OCI-M1 (cell line): ENCODE measurements at places on chromosomes 2 and 18.

- DNase-seq, result no peak
These were observed 88.8 kb downstream of the MAP3K20 start for GRCh38 chr2:173164396-173164795.

- no peak for DNase-seq
These were observed 22.5 kb downstream of the THOC1 start for GRCh38 chr18:245282-245847.

GRCh38 chr2:67400560-67401485, 3.7 kb downstream of the ETAA1 start:
- no peak for DNase-seq

GRCh38 chr2:240198226-240198625, 57.8 kb upstream of the OTOS start:
- DNase-seq, result no peak

DNA sequence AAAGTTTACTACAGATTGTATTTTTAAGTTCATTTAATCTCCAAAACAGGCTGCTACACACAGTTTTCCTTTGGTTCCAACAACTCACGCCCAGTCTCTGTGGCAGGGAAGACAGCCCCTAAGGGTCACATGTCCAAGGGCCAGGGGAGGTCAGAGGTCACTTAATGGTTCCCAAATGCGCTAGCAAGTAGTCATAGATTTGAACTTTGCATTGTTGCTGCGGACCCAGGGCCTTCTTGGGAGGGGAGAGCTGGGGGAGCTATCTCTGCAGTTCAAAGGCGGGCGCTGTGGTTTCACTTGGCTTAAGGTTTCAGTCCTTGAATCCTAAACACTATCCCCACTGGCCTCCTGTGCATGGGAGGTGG, 74.8 kb upstream of the ZNF532 start:
- no peak for DNase-seq

GRCh38 chr2:195563857-195564512, 93.0 kb upstream of the SLC39A10 start:
- DNase-seq, result no peak

GRCh38 chr18:22542406-22542835, 124.7 kb upstream of the CTAGE1 start:
- DNase-seq, result no peak

- DNase-seq, result no peak
These were observed 135.6 kb downstream of the ARHGAP15 start for GRCh38 chr2:143264851-143265250.

DNA sequence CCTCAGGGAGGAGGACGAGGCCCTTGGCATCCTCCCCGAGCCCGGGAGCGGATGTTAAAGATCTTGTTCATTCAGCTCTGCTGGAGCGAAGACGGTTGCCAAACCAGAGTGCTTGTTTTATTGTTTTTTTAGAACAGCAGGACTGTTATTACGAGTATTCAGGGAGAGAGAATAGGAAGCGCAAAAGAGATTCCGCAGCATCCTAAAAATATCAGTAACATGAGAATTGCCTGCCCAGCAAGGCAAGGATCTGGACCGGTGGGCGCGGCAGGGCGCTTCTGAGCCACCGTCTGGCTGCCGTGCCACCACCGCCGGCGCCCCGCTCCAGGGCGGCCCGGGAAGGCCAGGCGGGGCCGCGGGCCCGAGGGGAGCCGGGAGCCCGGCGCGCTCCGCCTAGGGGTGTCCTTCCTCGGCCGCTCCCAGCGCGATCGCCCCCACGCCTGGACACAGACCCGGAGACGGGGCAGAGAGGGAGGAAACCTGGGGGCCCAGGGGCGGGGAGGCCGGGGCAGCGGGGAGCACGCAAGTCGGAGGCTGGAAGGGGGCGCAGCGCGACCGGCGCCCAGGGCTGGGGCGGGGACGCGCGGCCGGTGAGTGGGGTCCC, 843 bp downstream of the CYS1 start:
- DNase-seq, result no peak
